ENCODE measurements at places on chromosomes 13 and 19.
A peak's percentile ranks its signal among the peaks of the same experiment; 100 is the strongest.

DNA sequence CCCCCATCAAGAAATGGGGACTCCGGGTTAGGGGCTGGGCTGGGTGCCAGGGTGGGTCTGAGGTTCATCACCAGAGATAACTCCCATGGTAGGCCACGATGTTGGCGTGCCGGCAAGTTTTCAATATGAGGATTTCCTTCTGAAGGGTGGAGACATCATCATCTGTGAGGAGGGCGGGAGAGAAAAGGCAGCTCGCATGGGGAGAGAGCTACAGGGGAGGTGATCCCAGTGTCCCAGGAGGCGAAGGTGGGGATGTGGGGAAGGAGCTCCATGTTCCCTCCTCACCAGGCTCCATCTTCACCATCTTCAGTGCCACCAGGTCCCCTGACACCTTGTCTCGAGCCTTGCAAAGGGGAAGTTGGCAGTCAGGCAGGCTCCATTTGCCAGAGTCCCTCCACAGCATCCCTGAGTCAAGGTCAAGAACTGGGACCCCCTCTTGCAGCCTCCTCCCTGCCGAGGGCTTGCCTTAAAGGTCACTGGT lies 430 bp downstream of the MAP4K1 start:
- no peak for DNase-seq

- no peak for DNase-seq
Measured at GRCh38 chr13:41365631-41366030, 54.6 kb downstream of the NAA16 start.

GRCh38 chr19:17490411-17490810 lies 20.1 kb downstream of the SLC27A1 start:
- DNase-seq, result no peak

- DNase-seq, result no peak
Measured at GRCh38 chr13:112791663-112792440, 102.0 kb downstream of the ATP11A start.

- peak; percentile 56 for DNase-seq
Measured at GRCh38 chr19:7862413-7862951, 11.7 kb downstream of the PRR36 start.

DNA sequence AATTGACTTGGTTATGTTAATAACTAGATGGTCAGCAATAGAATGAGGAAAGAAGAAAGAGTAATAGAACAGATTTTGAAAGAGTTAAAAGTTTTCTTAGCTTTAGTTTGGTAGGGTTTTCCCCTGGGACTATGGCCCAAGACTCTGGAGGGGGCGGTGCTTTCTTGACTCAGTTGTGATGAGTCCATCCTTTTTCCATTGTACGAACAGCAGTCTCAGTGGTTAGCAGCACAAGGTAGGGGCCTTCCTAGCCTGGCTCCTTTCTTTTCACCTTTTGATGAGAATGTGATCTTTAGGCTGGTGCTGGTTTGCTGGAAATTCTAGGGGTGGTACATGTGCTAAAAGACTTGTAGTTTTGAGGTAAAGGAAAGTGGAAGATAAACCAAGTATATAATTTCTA lies 38.8 kb downstream of the ZNF506 start:
- DNase-seq, result no peak

Data from stimulated activated CD4-positive, alpha-beta T cell treated with anti-CD3 and anti-CD28 coated beads, TNF-alpha, amount 100 ng/mL, for 1 hour (primary cell).